ENCODE measurements at places on chromosomes 6 and 20.

- DNase-seq: no peak
Observed at GRCh38 chr6:93915961-93916360, 496.6 kb upstream of the EPHA7 start.

DNA sequence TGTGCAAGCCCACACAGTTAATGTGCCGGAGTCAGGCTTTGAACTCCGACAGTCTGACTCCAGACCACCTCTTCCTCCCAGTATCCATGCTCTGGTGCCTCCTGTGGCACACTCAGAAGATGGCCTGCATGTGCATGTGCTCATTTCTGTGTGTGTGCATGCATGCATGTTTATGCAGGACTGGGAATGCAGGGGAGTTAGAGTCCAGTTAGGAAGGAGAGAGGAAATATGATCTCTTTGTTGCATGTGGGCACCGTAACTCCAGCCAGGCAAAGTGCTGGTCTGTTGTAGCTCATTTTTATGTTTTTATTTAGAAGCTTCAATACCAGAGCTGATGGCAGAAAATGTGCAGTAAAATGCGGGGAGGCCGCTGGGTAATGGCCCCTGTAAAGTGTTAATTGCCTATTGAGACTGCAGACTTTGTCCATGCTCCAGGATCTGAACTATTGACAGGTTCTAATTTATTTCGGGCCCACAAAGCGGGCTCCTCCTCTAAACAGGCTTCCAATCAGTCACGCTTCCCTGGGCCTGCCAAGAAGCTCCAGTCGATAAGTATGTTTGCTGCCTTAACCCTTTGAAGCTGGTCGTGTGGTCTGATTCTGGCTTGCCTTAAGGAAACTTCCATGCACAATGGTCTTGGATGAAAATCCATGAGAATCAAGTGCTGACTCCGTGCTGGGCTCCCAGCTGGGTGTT, 248.3 kb downstream of the DHX35 start:
- no peak for DNase-seq

DNA sequence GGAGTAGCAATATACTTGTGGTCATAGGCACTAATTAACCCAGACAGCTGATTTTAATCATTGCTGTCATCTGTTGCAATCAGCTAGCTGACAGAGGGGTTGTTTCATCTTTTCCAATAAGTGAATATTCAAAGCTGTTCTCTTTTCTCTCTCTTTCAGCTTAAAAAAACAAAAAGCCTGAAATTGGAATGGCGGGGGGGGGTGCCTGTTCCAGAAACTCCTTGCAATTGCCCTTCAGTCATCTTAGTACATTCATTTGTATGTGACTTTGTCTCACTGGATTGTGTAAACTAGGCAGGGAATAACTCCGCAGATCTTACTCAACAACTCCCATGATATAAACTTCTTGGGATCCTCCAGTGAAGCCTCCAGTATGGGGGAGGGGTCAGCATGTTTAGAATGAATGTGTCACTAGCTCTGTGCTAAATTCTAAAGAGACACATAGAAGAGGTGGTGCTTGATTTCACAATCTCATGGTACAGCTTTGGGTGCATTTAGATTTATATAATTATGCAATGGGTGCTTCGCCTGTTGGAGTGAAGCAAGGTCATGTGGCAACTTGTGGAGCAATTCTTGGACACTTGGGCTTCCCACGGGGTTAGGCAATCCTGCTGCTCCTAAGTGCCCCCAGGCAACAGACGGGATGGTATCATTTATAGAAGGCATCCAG, 40.1 kb downstream of the SLC24A3 start:
- no peak for DNase-seq

DNA sequence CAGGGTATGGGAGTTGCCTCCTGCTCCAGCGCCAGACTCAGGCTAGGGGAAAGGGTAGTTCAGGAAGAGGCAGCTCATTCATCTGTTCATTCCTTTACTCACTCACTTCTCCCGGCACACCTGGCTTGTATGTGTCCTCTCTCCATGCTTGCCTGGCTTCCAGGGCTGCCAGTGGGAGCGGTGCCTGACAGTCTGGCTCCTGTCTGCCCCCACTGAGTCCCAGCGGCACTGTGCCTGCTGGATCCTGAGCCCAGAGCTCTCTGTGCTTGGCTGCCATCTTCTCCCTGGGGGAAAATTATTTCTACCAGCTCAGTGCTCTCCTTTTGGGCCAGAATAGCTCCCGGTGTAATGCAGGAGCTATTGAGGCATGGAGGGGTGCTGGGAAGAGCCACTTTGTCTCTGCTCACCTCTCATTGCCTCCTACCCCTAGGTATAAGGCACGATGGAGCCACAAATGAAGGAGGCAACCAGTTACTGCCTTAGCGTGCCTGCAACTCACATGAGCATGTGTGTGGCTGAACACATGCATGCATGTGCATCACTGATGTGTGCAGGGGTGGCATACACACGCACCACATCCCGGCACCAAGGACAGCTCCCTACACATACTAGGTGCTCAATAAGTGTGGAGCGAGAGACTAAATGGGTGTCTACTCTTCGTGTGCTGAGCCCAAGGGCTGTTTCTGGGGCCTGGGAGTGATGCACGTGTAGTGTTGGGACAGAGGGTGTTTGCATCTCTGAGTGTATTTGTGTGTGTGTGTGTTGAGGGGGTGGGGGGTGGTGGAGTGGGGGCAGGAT, 46.6 kb downstream of the CDH22 start:
- DNase-seq: no peak

- peak; percentile 50 for DNase-seq
Observed at GRCh38 chr6:130600880-130601341, 226.3 kb upstream of the SMLR1 start.

DNA sequence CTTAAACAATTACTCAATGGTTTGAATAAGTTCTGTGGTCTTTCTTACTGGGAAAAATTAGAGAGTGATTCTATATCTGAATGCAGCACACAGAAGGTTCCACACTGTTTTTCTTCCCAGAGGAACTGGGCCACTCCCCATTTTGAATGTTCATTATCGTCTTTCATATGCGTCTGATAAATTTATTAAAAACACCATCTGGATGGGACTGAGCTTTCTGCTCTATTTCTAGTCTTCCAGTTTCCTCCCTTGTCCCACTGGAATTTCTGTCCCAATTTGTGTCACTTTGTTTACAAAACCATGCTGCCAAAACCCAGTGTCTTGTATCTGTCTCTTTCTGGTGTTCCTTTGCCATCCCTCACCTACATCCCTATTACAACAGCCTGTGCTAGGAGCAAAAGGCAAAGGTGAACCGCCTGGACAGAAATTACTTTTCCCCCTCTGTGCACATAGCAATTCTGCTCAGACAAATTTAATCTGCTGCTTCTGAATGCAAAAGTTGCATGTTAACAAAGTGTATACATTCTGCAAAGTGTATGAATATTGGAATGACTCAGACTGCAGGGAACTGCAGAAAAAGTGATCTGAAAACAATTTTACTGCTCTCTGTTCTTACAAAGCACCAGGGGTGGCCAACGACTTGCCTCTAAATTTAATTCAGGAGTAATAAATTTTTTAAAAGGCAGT, 333.6 kb downstream of the BTBD9 start:
- DNase-seq: no peak

- no peak for DNase-seq
Observed at GRCh38 chr6:44094403-44095242, 32.6 kb downstream of the MRPL14 start.

GRCh38 chr6:96743496-96743895, 93.8 kb downstream of the GPR63 start:
- DNase-seq: no peak

GRCh38 chr6:37289931-37290330, 32.0 kb upstream of the TMEM217 start:
- DNase-seq: no peak

GRCh38 chr6:147043994-147044477, 160.2 kb upstream of the STXBP5 start:
- DNase-seq: no peak

DNA sequence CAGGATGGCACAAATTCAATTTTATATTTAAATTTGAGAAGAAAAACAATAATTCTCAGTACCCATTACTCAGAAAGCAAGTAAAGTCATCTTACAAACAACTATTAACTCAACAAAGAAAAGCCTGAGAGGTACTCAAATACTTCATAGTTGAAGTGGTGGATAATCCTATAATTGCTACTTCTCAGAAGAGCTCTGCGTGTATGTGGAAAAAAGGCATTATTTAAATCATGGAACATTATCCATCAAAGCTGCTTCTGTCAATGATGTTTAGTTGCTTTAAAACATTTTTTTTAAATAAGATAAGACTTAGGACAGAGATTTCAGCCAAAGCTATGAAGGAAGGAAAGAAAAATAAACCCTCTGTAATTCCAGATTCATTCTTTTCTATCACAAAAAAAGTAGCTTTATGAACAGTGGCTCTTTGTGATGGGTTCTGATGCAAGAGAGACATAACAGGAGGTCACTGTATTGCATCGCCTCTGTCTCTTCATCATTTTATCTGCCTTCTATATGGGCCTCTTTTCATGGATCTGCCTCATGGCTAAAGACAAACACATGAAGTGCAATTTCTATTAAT, 367.9 kb upstream of the SLC35B3 start:
- no peak for DNase-seq

- no peak for DNase-seq
Observed at GRCh38 chr6:169158174-169158573, 95.5 kb downstream of the THBS2 start.

DNA sequence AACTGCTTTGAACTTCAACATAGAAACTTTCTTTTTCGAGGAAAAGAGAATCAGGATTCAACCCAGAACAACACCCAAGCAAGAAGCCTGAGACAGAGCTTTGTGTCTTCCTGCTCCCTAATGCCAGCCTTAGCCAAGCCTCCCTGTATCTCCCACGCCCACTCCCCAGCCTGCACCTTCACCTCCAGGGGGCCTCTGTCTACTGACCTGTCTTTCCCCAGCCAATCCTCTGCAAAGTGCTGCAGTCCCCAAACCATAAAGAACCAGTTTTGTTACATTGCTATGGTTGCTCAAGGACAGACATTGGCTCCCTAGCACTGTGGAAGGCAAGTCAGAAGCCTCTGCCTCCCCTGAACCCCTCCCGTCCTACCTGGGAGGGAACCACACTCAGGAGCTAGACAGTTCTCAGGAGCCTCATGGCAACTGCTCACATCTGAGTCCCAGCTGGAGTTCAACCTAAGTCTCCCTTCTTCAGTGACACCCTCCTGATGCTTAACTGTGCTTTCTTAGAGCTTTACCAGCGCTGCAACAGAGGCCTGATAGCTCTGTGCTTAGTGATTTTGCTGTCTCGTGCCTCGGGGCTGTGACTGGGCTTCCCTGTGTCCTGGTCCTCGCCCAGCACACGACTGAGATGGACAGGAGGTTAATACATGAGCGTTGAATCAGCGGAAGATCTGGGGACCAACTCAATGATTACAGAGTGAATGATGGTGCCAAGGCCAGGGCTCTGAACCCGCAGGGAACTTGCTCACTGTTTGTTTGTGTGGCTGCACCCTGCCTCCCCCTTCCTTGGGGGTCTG, 101.5 kb upstream of the DUSP22 start:
- DNase-seq: no peak

DNA sequence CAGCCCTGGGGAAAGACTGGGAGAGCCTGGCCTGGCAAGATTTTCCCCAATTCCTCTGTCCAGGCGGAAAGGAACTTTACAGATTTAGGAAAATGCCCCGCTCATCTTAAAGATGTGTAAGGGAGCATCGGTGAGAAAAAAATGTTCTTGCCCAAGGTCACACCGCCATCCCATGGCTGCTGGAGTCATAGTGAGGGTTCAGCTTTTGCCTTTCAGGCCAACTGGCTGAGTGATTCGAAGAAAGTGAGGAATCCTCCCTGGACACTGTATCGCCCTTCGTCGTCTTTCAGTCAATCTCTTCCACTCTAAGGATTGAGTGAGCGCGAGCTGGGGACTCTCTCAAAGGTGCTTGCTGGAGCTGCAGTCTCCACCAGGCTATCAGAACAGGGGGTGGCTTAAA, 1.4 kb downstream of the WFDC2 start:
- DNase-seq: no peak

DNA sequence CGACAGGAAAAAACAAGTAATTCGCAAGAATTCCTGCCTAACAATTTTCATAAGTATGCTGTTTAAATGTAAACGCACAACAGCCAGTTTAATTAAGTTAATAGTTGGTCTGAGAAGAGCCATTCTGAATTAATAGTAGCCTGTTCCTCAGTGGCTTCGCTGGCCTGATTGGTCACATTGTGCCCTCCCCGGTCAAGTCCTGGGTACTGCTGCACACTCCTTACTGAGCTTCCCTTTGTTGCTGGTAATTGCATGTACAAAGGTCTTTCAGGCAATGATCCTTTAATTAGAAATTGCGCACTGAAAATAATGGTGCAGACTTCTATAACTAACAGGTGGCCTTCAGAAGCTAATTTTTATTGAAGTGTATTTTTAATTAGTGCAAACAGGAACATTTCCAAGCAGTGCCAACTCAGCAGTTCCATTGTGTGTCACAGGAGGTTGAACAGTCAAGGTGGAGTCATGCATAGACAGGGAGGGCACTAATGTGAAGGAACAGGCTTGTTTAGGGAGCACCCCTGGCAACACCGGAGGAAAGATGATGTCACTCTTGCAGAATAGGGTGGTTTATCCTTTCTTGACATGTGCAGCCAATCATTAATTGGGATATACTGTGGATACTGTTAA, 92.6 kb upstream of the SLC22A23 start:
- DNase-seq: no peak

GRCh38 chr20:49400410-49400809, 82.1 kb downstream of the KCNB1 start:
- no peak for DNase-seq

DNA sequence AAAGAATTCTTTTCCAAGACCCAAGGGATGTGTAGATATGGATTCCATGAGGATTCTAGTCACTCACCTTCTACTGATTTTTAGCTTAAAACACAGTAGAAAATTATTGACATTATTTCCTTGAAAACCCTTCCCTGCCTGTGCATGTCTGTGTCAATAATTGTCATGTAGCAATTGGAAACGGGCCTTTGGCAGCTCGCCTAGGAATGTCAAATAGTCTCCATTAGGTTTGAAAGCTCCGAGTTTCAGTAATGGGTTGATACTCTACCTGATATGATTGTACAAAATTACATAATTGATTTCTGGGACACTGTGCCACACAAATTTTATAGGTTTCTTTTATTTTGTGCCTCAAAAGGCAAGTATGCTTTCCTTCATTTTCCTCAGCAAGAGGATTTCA, 515.2 kb upstream of the ARID1B start:
- no peak for DNase-seq

DNA sequence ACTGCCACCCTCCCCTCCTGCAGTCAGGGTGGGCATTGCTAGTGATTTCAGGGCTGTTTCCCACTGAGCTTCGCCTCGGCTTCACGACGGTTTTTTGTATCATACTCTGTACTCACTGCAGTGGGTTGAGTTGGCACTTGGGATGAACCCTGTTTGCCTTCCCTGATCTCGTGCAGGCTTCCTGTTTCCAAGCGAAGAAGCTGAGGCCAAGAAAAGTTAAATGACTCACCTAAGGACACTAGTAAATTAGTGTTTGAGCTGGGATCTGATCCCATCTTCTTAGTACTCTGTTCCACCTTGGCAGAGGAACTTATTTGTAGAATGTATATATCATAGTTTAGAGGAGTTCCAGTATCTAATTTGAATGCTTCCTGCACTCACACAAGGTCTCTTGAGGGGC, 50.3 kb upstream of the VSTM2L start:
- no peak for DNase-seq

- DNase-seq: no peak
Observed at GRCh38 chr20:36253036-36253435, 16.8 kb downstream of the AAR2 start.

GRCh38 chr20:48716541-48716940, 111.3 kb downstream of the PREX1 start:
- DNase-seq: no peak
